ENCODE measurements at places on chromosomes 5 and 9. TPM values are rescaled to one million over a fixed set of nuclear protein-coding genes. Genes with fewer than 3 reads are reported as not detected.

The C5orf58 gene
- total RNA-seq: not detected

GRCh38 chr9:13033959-13034693 lies 245.4 kb downstream of the MPDZ start:
- DNase-seq: peak; percentile 56
- no peaks in the 10 kb centered on the region for H3K27me3 ChIP-seq
- no peaks in the 10 kb centered on the region for H3K4me1 ChIP-seq
- H3K36me3 ChIP-seq: no peaks in the 10 kb centered on the region
- peak overlapping the region; percentile 26 for H3K4me3 ChIP-seq

GRCh38 chr9:8850914-8851313 lies 1051.3 kb upstream of the DMAC1 start:
- H3K4me3 ChIP-seq: no peak overlapping the region
- H3K4me1 ChIP-seq: peaks cover 11% of the 10 kb centered on the region
- H3K36me3 ChIP-seq: no peaks in the 10 kb centered on the region

GRCh38 chr9:127955294-127956015 lies 17.8 kb upstream of the DPM2 start:
- H3K4me1 ChIP-seq: peaks cover 50% of the 10 kb centered on the region
- peak; percentile 62 for DNase-seq
- no peaks in the 10 kb centered on the region for H3K36me3 ChIP-seq

The CCDC183 gene
- total RNA-seq: 1.8 TPM
